ENCODE measurements at places on chromosomes 5 and 9. TPM values are rescaled to one million over a fixed set of nuclear protein-coding genes. Genes with fewer than 3 reads are reported as not detected.

The PPP3R2 gene
- total RNA-seq = not detected

The CDH9 gene
- not detected for total RNA-seq

The ST6GALNAC6 gene
- total RNA-seq = 24.7 TPM

The SLC34A1 gene
- not detected for total RNA-seq

The CARD6 gene
- 21.1 TPM for total RNA-seq

The SLC34A3 gene
- not detected for total RNA-seq

The PAPPA gene
- total RNA-seq = 0.09 TPM

The NEURL1B gene
- 0.36 TPM for total RNA-seq
